ENCODE measurements at places on chromosomes 3 and 15.

DNA sequence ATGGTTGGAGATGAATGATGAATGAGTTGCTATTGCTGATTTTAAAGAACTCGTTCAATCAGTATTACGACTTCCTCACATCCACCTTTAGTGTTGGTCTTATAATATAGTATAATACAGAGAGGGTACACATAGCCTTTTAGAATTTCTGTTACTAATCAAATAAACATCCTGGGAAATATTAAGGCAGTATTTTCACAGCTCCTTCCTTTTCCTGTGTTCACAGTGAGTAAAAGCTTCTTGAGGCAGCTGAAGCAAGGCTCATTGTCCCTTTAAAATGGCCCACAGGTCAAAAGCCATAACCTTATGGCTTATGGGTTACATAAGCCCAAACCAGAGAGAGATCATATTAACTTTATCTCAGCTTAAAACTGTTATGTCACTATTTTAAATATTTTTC, 1.3 kb upstream of the BTLA start:
- no peak for DNase-seq

DNA sequence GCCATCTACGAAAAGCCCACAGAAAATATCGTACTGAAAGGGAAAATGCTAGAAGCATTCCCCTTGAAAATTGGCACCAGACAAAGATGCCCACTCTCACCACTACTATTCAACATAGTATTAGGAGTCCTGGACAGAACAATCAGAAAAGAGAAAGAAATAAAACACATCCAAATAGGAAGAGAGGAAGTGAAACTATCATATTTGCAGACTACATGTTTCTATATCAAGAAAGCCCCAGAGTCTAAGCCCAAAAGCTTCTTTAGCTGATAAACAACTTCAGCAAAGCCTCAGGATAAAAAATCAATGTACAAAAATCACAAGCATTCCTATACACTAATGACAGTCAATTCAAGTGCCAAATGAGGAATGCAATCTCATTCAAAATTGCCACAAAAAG, 15.6 kb downstream of the OR5K3 start:
- DNase-seq, result no peak

- no peak for DNase-seq
These were observed 154.9 kb downstream of the CDIN1 start for GRCh38 chr15:36734366-36734765.

- no peak for DNase-seq
These were observed 69.5 kb downstream of the HERC1 start for GRCh38 chr15:63764124-63764803.

- no peak for DNase-seq
These were observed 238.0 kb upstream of the CTNNB1 start for GRCh38 chr3:40961104-40961857.

DNA sequence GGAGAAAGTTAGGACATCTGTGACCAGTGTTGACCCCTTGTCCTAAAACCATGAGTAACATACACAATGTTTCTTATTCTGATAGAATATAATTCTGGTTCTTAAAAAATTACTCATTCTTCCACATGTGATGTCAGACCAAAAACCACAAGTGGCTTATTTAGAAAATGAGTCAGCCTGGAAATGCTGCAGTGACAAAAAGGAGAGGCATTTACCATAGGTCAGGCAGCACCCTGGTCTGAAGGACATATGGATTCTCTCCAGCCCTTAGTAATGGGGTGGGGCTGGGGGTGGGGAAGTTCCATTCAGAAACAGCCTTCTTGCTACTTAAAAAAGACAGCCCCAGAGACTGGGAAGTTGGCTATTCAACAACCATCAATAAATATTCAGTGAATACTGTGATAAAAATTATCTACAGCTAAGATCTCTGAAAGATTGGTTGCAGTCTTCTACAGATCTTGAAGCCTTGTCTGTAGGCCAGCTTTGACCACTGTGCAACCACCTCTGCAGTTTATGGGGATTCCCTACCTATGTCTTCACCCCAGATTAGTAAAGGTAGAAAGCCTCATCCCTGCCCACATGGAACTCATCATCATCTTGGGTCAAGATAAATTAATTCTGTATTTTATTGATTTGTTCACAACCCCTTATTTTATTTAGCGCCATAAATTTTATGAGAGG, 34.9 kb upstream of the TIMP4 start:
- DNase-seq, result peak; percentile 89

DNA sequence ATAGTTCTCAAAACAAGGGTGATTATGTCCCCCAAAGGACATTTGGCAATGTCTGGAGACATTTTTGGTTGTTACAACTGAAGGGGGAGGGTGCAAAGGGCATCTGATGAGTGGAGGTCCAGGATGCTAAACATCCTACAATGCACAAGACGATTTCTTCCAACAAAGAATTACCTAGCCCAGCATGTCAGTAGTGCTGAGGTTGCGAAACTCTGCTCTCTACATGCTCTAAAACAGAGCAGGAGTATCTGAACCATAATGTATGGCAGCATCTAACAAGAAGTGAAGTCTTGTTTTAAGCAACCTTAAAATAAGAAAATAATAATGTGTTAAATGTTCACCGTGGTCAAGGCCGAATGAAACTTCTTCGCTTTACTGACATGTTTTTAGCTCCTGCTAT, 7.0 kb downstream of the GYG1 start:
- no peak for DNase-seq

GRCh38 chr15:45630917-45631691, 3.7 kb upstream of the SQOR start:
- DNase-seq, result no peak

DNA sequence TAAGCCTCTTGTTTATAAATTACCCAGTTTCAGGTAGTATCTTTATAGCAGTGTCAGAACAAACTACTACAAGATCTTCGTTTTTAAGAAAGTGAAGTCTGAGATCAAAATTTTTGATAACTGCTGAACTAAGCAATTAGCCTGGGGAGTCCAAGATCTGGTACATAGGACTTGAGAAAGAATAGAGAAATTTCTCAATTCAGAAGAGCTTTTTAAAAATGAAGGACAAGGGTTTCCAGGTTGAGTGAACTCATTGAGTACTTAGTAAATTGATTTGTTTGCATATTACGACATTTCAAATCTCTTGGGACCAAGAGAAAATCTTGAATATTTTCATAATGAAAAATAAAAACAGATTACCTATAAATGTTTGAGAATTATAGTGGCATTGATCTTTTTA, 386.6 kb upstream of the THRB start:
- DNase-seq, result no peak

GRCh38 chr15:88125576-88125975, 131.0 kb downstream of the NTRK3 start:
- DNase-seq, result no peak

DNA sequence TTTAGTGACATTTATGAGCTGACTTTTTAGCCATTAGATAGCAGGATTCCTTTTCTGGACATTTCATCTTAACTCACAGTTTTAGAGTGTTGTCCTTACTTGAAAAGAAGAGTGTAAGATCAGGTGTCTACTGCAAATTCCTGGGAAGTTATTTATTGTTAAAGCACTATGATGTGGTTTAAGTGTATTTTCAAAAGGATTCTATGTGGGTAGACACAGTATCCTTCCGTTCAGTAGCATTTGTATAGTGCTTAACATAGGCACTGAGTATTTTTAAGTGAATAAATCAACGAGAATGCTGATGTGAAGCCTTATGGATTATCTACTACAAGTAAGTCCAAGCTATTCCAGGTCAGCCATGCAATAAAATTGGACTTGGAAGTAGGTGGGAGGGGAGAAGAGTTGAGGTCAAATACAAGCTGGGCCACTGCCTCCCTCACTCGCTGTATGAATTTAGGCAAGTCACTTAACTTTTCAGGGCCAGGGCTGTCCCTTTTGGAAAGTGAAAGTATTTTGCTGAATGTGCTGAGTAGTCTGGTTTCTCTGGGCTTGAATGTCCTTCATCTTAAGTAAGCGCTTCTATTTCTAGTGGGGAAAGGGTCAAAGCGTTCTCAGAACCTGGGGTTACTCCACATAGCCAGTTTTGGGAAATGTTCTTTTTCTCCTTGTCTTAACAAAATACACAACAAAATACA, 48.6 kb downstream of the GAP43 start:
- peak; percentile 30 for DNase-seq

- no peak for DNase-seq
These were observed 207.7 kb downstream of the PCCB start for GRCh38 chr3:136457793-136458192.

DNA sequence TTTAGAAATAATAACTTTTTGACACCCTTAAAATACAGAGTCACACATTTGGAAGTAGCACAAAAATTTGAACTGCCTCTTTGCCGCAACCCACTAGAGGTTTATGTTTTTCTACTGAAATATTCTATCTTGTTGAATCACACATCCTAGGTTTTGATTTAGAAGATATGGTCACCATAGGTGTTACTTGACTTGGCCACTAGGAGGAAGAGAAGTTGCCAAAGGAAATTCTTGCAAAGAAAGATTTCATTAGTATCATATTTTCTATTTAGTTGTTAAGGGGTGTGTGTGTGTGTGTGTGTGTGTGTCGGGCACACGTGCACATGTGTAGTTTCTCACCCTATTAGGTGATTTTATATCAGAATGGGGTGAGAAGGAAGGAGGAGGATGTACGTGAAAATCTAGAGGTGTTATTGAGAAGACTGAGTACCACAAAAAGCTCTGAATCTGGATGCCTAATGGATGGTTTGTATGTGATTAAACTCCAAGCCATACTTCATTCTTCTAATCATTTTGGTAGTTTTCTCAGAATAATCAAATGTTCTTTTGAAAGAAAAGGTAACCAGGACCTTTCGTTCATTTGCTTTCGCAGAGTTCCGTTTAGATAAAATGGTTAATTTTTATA, 31.5 kb downstream of the ZFAND6 start:
- peak; percentile 77 for DNase-seq

GRCh38 chr3:15324379-15324808, 8.0 kb downstream of the SH3BP5 start:
- DNase-seq, result no peak

- no peak for DNase-seq
These were observed 207.6 kb downstream of the UACA start for GRCh38 chr15:70555713-70556112.

DNA sequence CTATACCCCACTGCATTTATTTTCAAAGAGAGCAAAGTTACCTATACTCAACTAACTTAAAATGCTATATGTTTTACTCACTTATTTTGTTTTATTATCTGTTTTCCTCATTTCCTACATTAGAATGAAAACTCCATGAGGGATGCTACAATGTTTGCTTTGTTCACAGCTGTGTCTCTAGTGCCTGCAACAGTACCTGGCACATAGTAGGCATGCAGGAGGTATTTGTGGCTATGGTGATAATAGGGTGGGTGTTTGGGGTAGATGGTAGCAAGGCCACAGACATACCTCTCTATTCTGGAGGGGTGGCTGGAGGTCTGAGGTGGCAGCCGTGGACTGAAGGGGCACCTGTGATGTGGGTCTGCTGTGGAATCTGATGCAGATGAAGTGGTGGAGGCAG, 24.7 kb upstream of the SMAD6 start:
- DNase-seq, result no peak

DNA sequence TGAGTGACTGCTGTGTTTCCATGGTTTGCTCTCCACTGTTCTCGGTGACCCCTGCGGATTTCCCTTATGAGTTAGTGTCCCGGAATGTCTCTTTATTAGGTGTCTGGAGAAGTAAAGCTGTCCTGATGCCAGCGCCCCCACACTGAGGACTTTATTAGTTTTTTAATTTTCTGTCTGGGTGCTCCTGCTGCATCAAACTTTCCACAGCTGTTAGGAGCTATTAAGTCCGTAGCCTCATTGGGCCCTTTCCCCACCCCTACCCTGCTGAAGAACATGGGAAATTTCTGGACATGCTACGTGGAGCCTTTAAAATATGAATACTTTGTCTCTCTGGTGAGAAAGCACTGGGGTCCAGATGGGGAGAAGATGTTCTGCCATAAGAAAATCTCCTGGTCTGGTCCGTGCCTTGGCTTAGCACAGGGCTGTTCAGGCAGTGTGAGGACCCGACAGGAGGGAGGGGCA, 161.7 kb upstream of the HES1 start:
- no peak for DNase-seq

DNA sequence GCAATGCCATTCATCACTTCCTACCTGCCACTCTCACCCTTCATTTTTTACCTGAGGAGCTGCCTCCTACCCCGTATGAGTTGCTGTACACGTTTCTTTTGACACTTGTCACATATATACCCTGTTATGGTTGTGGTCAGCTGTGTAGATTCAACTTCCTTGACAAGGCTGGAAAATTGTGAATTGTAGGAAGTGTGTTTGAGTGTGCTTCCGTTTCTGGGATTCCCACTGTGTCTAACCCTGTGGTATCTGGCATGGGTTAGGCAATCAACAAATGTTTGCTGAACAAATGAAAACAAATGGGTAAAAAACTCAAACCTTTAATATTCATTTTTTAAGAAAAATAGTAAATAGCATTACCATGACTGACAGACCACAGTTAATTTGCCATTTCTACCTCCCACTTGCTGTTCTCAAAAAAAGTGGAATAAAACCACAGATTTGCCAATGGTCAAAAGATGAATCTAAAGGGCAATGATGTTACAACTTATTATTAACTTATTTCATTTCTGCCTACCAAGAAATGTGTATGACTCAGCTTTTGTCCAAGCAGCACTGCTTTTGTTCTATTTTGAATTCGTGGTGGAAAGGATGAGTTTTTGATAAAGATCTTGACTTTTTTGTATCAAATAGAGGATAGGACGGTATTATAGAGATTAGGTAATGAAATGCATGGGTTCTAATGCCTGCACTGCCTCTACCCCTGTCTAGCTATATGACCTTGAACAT, 404.6 kb downstream of the LPP start:
- DNase-seq, result peak; percentile 34

DNA sequence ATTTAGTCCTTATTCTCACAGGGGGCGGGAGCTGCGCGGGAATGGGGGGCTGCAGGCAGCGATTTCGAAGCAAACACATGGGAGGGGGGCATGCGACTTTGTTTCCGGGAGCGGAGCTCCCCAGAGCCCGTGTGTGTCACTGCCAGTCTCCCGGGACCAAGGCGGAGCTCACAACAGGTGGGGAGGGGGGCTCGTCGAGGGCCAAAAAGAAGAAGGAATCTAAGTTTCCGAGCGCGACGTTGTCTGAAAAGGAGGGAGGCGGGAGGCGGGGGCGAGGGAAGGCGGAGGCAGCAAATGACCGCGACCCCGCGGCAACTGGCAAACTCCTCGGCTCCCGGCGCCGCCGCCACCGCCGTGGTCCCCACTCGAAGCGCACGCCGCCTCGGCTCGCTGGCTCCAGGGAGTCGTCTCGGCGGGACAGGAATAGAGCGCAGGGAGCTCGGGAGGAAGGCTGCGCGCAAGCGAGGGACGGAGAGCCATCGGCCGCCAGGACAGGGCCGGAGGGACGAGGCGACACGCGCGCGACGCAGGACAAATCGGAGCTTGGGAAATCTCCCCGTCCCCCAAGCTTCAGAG, 1.4 kb downstream of the FOXP1 start:
- peak; percentile 93 for DNase-seq

Measured in common myeloid progenitor, CD34-positive (primary cell).